Forelimb muscle (tissue), 1 donor: ENCODE measurements at places on chromosomes 12 and 14. TPM values are rescaled to one million over a fixed set of nuclear protein-coding genes. Genes with fewer than 3 reads are reported as not detected.

DNA sequence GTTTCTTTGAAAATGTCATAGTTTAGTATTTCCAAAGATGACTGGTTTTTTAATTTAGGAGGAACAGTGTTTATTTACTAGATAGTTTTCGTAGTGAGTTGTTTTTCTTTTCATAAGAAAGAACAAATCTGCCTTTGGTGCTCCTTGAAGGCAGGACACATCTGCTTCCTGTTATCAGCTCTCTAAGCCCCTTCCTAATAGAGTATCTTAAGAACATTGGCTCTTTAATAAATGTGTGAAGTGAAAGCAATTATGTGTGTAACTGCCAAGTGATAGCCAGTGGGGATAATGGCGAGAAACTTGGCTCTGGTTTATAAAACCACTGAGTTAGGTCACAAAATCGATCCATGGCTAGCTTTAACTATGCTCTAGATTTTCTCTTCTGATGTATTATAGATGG is 23.5 kb upstream of the PPFIBP1 start:
- DNase-seq, result no peak

DNA sequence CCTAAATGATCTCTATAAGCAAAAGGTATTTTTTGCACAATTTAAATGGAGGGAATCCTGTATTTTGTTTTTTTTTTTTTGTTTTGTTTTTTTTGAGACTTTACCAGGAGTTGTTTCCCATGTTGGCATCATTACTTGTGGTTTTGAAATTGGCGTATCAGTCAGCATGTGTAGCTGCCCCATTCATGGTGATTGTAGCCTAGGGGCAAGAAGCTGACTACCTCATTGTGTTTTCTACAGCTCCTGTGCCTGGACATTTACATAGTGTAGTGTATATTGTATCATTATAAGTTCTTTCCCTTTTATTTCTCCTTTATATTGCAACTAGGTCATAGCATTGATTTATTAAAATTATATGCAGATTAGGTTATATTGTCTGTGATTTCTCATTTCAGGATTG is 24.5 kb downstream of the SAMD4A start:
- DNase-seq, result no peak

- no peak for DNase-seq
These were observed 945.4 kb upstream of the FLRT2 start for GRCh38 chr14:84584511-84584910.

DNA sequence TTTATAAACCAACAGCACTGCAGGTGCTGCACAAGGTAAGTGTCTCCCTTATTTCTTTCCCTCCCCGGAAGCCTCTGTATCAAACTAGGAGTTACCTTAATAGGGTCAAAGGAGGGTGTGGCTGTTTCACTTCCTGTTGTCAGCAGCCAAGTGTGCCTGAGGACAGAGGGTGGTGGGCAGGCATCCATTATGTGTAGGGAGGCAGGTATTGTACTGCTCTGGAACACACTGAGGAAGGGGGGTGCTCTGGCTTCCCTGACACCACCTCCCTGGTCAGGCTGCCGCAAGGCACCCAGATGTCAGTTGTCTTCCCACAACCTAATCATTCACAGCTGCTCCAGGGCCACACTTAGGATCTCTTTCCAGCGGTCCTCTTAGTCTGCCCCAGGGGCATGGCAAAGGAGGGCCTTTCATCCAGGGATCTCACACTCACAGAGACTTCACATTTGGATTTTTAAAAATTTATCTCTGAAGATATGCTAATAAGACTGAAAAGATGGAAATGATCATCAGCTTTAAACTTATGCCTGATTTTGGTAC is 132.0 kb upstream of the ARHGAP5 start:
- no peak for DNase-seq

COCH gene
- polyA plus RNA-seq, result 6.9 TPM

GRCh38 chr12:28601570-28602058 is 411.4 kb downstream of the CCDC91 start:
- DNase-seq, result no peak

GRCh38 chr12:60180298-60180697 is 584.5 kb downstream of the SLC16A7 start:
- DNase-seq, result no peak

SMCO2 gene
- polyA plus RNA-seq, result not detected

DNA sequence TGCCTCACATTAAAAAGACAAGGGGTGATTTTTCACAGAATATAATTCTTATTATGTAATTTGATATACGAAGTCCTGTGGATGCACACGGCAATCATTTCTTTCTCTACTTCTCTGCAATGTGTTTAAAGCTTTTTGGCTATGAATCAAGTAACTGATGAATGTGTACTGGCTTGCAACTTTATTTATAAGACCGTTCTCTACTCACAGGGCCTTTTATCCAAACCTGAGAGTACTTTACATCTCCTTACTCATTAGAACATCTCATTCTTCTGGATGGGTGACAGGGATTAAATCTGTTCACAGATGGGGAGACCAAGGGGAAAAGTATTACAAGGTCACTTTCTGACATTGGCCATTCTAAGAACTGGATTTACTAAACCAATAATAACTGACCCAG is 215.8 kb upstream of the DIO2 start:
- peak; percentile 28 for DNase-seq

CISTR gene
- not detected for polyA plus RNA-seq

SLC38A4 gene
- 9.9 TPM for polyA plus RNA-seq

DNA sequence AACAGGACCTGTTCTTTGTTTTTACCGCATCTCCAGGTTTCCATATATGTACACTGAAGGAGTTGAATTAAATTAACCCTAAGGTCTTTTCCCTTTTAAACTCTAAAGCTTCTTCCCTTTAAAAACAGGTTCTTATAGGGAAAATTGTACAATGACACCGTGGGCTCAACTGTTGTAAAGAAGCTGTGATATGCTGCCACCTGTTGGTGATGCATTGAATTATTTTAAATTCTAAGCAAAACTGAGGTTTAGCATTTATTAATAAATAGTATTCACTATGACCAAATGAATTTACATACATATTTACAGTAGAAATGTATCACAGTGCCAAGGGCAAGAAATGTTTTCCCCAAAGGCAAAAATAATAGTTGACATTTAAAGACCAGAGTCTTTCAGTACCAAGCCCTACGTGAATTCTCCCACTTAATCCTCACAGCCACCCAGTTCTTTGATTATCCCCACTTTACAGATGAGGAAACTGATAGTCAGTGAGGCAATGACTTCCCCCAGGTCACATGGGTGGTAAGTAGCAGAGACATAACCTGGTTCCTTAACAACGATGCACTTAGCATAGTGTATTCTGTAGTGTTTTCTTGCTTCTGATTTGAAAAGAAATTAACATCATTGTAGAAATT is 35.7 kb upstream of the TMEM263 start:
- peak; percentile 20 for DNase-seq

- DNase-seq, result peak; percentile 16
These were observed 364.1 kb upstream of the E2F7 start for GRCh38 chr12:77429426-77429825.

DNA sequence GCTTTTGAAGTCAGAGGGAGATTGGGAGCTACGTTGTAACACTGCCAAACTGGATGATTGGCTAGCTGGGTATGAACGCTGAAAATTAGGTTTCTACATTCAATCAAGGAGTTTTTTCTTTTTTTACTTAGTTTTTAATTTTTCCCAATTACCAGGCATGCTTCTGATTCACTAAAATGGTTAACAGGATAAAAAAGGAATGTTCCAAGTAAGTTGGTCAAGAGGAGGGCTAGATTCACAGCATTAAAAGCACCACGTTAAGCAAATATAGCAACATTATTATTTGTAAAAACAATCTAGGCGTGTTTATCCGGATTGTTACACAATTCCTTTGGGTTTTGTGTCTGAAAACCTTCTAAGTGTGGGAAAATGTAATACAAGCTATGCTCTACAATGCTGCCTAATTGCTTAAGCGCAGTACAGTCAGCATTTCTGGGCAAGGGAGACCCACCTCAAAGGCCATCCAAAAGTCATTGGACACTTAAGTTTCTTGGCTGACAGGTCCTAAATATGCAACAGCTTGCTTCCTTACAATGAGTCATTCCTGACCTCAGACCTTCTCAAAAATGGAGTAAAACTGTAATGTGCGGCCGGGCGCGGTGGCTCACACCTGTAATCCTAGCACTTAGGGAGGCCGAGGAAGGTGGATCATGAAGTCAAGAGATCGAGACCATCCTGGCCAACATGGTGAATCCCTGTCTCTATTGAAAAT is 1.2 kb downstream of the RPLP0 start:
- peak; percentile 28 for DNase-seq

GRCh38 chr14:29893989-29894388 is 33.7 kb downstream of the PRKD1 start:
- no peak for DNase-seq

DNA sequence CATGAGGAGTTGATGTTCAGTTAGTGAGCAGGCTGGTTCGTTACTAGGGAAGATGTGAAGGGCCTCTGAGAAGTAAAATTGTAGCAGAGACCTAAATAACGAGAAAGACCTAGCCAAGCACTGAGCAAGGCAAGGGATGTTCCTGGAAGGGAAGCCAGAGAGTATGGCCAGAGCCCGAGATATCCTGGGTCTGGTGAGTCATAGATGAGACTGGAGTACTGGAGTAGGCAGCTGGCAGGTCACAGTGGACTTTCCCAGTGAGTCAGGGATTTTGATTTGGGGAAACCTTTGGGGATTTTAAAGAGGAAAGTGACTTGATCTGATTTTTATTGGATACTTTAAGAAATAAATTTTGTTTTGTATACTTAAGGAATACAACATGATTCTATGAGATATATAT is 369.0 kb downstream of the DIO2 start:
- no peak for DNase-seq

TTC9 gene
- 10.9 TPM for polyA plus RNA-seq

DNA sequence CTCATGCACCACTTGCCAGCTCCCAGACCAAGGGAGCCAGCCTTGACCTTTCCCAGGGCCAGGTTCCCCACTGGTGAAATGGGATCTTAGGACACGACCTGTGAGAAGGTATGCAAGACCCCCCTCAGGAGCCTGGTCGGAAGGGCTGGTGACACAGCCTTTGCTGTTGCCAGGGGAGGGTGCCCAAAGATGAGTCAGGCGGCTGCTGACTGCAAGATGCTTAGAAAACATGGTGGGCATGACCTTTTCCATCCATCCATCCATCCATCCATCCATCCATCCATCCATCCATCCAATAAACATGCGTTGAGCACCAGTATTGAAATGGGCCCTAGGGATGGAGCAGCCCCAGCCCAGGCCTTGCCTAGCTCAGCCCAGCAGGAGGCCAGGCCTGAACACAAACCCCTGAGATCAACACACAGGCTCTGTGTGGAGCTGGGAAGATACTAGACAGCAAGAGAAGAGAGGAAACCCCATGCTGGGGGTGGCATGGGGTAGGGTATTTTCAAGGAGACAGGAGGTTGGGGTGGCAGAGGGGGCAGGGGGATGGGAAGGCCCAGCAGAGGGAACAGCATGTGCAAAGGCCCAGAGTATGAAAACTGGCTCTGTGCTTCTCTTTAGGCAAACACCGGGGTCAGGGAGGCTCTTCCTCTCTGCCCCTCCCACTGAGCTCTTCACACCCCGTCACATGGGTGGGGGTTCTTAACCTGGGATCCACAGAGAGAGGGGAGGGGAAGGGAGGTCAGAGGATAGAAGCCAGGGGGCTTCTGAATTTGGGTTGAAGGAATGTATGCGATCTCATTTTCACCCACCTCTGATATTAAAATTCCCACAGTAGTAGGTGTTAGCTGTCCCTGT is 26.2 kb upstream of the YY1 start:
- no peak for DNase-seq

GRCh38 chr12:79707830-79708229 is 17.1 kb upstream of the PAWR start:
- no peak for DNase-seq

- DNase-seq, result no peak
These were observed 4.4 kb upstream of the RPAP3 start for GRCh38 chr12:47710278-47710677.

PPM1H gene
- 3.1 TPM for polyA plus RNA-seq

MIP gene
- polyA plus RNA-seq, result 0.35 TPM

GSC gene
- polyA plus RNA-seq, result 0.33 TPM

GRCh38 chr14:24851837-24852236 is 198.1 kb downstream of the STXBP6 start:
- DNase-seq, result no peak

GRCh38 chr14:75877292-75877691 is 104.5 kb downstream of the TGFB3 start:
- no peak for DNase-seq

DNA sequence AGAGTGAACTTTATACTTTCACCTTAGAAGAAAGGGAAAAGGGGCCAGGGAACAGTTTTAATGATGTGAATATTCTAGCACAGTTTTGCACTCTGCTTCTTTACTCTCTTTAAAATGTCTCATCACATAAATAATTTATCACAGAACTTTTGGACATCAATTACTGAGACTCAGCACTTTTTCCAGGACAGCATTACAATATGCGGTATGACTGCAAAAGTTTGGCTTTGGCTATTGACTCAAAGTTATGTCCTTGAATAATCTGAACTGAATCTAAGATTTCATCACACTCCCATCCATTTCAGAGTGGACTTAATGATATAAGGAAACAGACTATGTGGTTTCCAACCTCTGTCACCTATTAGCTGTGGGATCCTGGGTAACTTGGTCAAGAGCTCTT is 11.7 kb downstream of the CCER1 start:
- no peak for DNase-seq

DNA sequence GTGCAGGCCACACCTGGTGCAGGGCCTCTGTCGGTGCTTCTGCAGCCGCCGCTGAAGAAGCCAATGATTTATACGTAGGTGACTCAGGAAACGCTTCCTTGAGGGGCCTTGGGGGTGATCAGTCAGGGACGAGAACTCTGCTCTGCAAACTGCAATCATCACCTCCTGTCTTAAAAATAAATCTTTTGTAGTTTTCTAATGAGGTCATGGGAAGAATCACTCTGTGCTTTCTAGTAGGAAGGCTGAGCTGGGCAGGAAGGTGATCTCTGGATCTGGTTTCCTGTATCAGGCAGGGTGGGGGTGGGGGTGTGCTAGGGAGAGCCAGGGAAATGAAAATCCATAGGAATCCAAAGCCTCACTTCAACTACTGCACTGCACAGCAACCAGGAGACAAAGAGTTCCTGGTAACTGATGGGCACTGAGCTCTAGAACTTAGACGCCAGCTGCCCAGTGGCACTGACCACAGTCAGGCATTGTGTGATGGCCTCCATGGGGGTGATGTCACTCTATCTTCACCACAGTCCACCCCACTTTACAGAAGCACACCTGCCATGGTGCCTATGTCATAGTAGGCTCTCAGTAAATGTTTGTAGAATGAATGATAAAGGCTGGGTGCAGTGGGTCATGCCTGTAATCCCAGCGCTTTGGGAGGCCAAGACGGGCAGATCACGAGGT is 292.4 kb upstream of the PWP1 start:
- DNase-seq, result no peak
